ENCODE measurements at places on chromosomes 1 and 21.

GRCh38 chr21:46184625-46185555 is 631 bp upstream of the SPATC1L start:
- peak; percentile 45 for DNase-seq

DNA sequence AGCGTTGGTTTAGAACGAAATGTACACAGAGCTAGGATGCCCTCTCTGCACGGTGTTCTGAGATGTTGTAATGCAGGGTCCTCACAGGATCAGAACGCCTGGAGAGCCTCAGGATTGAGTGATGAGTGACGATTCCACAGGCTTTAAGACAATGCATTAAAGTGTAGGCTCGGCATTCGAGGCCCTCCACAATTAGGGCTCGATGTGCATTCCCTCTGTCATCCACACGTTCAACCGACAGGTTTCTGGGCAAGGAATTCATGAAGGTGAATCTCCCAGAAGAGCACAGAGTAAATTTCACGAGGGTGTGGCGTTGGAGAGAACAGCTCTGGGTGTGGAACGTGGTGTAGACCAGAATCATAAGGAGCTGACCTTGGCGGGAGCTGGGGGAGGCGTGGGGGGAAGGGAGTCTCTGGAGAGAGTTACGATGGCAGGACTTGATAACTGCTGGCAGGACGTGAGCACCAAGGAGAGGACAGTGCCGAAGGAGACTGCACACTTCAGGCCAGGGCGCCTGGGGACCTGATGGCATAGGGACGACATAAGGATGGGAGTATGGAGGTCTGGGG is 51.0 kb upstream of the EFHD2 start:
- no peak for DNase-seq

DNA sequence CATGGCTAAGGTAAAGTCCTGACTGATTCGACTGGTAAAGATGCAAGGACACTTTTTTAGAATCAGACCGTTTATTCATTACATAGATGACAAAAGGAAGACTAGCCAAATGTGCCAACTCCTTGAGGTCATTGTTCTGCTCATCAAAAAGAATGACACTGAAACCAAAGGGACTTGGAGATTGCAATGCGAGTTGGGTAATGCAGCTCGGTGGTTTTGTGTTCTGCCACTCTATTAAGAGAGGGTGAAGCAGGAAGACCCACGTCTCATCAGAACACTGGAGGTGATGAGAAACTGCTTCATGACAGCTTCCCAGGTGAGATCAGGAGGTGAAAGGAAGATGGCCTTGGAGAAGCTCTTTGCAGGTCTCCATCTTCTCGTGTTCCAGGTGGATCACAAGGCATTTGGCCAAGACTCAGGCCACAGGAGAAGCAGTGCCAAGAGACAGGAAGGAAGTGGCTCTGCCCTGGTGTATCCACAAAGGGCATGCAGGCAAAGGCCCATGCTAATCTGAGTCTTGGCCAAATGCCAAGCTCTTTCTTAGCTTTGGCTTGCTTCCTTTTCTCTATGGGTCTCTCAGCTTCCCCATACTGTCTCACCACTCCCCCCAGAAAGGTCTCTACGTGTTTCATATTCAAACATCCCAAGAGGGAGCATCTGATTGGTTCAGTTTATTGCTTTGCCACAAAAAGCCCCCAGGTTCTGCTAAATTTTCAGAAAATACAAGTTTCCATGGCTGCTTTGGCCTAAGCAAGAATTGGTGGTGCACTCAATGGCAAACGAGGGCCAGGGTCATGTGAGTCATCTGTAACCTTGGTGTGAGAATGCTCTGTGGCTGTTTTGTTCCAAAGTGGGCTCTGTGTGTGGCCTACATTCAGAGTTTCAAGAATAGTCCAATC is 5.7 kb upstream of the CCT8 start:
- DNase-seq = no peak

- DNase-seq = no peak
These were observed 58.5 kb downstream of the MAP10 start for GRCh38 chr1:232863544-232864275.

DNA sequence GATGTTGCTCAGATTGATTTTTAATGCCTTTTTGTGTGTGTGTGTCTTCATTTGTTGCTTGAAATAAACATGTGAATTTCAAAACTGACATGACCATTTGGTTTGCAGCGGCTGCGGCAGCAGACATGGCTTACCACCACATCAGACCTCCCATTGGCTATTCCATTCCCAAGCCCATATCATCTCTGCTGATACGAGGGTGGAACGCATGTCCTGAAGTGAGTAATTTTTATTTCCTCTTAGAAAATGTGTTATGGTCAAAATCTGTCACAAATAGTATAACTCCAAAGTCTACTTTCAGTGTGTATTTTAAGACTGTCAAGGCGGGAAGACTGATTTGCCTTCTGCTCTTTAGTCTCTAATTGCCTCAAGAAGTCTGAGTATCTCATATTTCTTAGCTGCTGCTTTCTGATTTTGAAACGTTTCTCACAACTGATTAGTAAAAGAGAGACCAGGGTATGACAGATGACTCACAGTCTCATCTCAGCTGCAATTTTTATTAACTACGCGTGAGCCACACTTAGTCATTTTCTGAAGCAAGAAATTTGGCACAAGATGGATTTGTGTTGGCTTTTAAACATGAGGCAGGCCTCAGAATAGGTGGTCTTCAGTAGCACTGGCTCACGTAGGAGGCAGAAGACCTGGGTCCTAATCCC is 49.0 kb downstream of the LRRC53 start:
- DNase-seq = no peak

GRCh38 chr1:83807821-83808220 is 191.1 kb downstream of the TTLL7 start:
- DNase-seq = no peak

DNA sequence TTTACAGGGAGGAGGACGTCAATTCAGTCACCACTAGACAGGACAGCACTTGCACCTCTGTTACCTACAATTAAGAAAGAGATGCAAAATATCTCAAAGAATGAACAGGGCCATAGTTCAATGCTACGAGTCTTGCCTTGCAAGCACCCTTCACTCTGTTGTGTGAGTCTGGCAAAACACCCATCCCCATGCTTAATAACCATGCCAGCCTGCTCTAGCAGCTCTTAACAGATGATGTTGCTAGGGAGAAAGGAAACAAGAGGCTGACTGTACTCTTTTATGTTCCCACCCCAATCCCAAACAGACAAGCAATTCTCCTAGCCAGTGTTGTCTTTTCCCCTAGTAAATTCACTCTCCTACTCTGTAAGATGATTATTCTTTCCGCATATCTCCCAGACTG is 5.3 kb downstream of the CBR1 start:
- no peak for DNase-seq
